ENCODE measurements at places on chromosomes 2 and 18. TPM values are rescaled to one million over a fixed set of nuclear protein-coding genes. Genes with fewer than 3 reads are reported as not detected.

DNA sequence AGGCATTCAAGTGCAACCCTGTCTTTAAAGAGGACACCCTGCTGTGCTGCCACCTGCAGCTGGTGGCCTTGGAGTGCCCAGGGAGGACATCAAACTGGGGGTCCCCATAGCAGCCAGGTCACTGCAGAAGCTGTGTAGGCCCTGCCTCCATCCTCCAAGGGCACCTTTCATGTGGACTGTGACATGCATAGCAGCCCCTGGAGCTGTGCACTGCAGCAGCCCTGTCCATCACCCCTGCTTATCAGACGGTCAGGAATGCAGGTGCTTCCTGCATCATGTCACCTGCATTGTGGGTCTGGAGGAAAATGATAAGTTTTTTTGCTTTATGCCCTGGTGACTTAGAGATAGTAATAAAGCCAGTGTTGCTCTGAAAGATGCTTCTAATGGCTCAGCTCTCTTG, 155.7 kb downstream of the DYSF start:
- peak; percentile 5 for DNase-seq

DNA sequence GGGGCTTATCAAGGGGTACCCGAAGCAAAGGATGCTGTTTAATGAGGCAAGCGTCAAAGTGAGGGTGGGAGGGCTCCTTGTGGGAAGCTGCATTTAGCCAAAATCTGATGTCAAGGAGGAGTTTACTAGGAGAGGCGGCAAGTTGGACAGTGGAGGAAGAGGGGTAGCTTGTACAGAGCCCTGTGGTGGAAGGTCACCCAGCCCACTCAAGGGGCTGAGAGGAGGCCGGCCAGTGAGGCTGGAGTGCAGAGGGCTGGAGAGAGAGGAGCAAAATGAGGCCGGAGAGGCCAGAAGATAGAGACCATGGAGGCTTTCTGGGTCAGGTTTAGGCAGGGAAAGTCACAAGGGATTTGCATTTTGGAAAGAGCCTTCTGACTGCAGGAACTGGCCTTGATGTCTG, 49.5 kb downstream of the ASB1 start:
- DNase-seq: no peak

- no peak for DNase-seq
These were observed 23.5 kb downstream of the MAL start for GRCh38 chr2:95048825-95049682.

DNA sequence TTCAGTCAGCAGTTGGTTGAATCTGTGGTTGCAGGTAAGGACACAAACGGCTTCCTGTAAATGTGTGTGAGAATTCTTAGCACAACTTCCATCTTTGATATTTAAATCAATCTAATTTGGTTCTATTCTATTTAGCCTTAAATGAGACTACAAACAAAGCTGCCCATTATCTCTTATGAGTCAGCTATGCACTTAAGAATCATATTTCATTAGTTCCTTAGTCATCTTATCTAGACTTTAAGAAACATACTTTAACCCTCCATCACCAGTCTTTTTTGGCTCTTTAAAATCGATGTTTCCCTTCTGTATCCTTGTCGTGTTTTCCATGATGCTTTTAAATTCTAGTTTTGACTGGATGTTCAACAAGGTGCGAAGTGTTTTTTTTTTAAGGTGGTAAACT, 114.4 kb upstream of the TMEM200C start:
- no peak for DNase-seq

DNA sequence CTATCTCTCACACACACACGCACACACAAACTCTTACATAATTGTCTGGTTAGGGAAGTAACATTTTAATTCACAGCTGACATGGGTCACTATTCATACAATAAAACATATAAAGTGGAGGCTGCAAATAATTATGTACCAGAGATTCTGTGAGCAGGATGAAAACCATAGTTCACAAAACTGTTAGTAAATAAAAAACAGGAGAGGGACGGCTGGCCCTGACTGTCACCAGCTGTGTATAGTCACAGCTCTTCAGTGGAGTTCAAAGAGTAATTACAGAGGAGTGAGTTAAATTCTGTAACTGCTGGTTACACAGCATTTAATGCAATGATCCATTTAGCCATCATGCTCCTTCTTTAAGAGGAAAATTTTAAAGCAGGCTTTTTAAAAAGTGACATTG, 76.9 kb downstream of the NRXN1 start:
- DNase-seq: no peak

DNA sequence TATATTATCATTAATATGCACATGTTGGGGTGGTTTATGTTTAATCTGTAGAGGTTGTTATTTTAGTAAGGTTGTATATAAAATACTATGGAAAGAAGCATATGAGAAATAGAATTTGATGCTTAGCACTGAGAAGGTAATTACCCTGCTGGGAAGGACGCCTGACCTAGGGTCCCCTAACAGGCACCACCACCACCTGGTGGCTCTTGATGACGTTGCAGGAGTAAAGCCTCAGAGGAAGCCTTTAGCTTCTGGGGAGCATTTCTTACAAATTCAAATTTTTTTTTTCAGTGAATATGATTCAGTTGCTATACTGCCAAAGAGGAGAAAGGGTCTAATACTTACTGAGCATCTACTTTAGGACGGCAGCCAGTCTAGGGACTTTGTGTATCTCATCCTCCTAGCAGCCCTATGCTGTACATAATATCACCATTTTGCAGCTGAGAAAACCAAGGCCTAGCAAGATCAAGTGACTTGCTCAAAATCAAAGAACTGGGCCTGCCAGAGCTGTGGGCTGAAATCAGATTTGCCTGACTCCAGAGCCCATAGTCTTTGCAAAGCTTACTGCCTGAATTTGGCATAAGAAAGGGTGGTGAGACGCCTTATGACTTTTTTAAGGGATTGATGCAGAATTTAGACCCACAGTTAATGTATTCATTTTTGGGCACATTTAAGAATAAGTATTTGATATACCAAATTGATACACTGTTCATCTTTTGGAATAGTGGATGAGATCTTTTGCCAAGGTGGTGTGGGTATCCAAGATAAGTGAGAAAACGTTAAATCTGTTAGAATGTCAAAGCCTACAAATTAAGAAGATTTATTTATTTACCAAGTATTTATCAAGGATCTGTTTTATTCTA, 78.8 kb upstream of the GAREM1 start:
- peak; percentile 61 for DNase-seq

- DNase-seq: no peak
These were observed 230.1 kb downstream of the SEPTIN10 start for GRCh38 chr2:109383505-109384307.

The MOGAT1 gene
- not detected for total RNA-seq

- no peak for DNase-seq
These were observed 132.4 kb upstream of the ST6GAL2 start for GRCh38 chr2:107018366-107018765.

The FLACC1 gene
- total RNA-seq: 0.63 TPM

GRCh38 chr2:24571828-24572442, 80.9 kb downstream of the NCOA1 start:
- DNase-seq: no peak

- no peak for DNase-seq
These were observed 31.9 kb downstream of the C2orf74 start for GRCh38 chr2:61193670-61194561.
